Left hindlimb (tissue), 1 donor: ENCODE measurements at places on chromosomes 5 and 9.

DNA sequence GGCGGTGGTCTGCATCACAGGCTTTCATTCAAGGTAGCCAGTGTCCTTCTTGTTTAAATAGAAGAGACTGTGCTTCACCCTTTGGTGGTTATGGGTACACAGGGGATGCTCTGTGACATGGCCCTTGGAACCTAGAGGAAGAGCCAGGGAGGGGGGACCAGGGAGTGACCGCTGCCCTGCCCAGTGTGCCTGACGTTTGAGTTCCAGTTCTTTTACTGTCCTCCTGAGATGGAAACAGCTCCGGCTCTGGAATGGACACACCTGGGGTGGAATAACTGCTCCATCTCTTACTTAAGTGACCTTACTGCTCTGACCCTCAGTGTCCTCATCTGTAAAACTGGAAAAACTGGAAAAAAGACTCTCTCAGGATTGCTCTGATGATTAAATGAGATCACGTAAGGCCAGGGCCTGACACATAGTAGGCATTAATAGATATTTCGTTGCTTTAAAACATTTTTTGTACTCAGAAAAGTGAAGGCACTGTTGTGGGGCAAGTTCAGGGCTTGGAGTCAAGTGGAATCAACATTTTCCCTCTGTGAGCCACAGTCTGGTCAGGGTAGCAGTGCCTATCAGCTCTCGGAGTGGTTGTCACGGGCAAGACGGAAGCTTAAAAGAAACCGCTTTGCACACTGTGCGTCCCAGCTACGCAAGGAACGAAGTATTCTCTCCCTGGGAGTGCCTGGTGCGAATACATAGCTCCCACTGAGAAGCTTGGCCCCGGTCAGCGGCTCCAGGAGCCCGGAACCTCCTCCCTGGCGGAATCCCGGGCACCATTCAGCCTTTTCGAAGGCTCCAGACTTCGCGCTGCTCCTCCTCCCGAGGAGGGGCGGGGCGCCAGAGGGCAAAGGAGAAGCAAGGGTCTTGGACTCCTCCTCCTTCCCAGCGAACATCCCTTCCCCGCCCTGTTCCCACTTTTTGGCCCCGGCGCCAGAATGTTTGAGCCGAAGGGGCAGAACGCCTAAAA, 5.8 kb downstream of the POU4F3 start:
- DNase-seq = no peak

DNA sequence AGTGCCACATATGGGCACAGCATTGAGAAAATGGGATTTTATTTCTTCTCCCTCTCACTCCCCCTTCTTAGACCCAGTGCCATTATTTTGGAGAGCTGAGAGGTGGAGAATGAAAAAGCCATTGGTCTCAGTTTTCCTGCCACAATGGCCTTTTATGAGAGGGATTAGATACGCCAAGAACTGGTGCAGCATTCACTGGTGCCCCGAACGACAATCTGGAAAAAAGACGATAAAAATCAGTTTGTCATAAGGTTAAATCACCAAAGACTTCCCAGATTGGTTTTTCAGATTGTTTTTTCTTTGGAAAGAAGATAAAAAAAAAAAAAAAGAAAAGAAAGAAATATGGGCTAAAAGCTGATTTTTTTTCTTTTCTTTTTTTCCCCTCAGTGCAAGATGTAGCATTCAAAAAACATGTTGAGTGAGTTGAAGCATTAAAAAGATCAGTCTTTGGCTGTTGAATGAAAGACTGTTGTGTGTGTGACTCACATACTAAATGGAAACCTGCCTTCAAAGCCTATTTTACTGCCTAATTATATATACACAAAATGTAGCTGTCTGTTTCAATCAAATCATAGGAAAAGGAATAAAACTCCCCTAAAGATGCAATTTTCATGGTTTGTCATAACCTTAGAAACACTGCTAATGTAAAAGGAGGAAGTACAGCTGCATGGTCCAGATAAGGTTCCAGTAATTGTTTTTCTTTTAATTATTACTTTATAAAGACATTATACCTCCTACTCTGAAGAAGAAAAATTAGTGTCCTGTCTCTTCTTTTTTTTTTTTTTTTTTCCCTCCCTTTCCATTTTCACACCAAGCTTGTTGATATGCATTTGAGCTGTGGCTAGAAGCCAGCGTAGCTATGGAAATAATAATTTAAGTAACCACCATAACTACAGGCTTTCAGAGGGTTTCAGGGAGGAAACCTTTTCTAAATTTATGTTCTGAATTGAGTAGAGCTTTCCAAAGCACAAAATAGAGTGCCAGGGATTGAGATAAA, 27.2 kb upstream of the ZNF608 start:
- DNase-seq = no peak

GRCh38 chr5:3220201-3220600, 375.4 kb upstream of the IRX1 start:
- DNase-seq = no peak

- DNase-seq = no peak
Observed at GRCh38 chr9:70382709-70383605, 31.5 kb downstream of the KLF9 start.

- no peak for DNase-seq
Observed at GRCh38 chr9:131876486-131876885, 136.6 kb upstream of the RAPGEF1 start.

DNA sequence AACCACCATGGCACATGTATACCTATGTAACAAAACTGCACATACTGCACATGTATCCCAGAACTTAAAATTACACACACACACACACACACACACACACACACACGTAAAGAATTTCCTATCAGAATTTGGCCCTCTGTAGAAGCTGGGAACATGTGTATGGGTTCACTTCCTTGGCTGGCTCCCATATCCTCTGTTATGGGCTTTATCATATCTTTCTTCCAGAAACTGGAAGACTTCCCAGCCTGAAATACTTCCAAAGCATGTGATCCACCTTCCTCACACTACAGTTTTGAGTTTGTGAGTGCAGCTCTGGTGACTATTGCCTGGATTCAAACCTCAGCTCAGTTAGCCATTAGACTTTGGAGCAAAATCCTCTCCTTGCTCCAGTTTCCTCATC, 78.6 kb upstream of the GDNF start:
- DNase-seq = no peak

DNA sequence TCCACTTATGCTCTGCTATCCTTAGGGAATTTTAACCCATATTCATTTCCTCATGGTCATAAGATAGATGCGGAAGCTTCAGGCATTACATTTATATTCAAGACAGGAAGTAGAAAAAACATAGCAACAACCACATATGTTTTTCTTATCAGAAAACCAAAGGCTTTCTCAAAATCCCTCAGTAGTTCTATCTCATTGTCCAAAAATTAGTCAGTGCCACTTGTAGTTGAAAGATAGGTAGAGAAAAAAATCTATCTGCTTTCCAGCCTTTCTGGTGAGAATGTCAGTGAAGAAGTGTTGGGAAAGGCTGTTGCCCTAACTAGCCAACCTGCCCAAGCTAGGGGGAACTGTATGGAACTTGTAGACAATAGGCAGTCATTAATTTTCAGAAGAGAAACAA, 23.5 kb upstream of the MOCS2 start:
- no peak for DNase-seq

GRCh38 chr5:179212870-179213269, 132.4 kb downstream of the ADAMTS2 start:
- no peak for DNase-seq

DNA sequence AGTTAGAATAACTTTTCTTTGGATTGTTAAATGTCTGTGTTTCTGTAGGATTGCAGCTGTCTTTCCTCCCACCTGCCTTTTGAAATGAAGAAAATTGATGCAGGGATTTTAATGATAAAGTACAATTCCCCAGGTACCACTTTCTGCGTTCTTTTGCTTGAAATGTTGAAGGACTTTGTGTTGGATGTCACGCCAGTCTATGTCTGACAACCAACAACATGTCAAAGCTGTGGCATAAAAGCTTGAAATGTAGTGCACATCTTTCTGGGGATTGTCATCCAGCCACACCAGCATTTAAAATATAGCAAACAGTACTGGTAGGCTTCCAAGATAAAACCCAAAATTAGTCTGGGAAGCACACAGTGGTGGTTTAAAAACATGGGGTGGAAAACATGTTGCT, 381.4 kb downstream of the TMEM161B start:
- DNase-seq = no peak

DNA sequence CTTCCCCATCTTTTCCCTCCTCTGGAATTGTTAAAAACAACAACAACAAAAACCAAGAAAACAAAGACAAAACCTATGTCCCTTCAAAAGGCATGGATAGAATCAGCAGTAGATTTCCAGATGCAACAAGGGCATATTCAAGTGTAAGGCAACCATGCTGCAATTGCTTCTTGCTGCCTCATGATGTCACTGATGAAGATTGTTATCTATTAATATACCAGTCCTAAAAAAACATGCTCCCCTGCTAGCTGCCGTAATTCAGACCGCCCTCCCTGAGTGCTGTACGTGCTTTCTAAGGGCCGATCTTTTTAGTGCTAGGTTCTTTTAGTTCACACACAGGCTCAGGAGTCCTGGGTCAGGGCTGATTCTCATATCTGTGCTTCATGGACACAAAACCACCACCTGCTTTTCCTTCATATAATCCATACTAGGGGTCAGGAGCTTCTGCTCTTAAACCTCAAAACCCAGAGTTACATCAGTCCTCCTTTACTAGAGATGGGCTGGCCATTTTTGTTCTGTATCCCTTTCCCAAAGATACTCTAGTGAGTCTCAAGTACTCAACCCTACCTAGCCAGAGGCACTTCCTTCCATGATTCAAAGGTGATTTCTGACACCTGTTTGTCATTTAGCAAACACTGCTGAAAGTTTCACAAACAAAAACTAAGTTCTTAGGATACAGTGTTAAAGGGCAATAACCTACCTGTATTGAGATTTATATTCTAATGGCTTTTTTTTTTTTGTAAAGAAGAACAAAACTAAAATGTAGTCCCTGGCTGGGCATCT, 82.1 kb downstream of the GIN1 start:
- DNase-seq = no peak

GRCh38 chr5:10352430-10353240, 860 bp upstream of the MARCHF6 start:
- no peak for DNase-seq

DNA sequence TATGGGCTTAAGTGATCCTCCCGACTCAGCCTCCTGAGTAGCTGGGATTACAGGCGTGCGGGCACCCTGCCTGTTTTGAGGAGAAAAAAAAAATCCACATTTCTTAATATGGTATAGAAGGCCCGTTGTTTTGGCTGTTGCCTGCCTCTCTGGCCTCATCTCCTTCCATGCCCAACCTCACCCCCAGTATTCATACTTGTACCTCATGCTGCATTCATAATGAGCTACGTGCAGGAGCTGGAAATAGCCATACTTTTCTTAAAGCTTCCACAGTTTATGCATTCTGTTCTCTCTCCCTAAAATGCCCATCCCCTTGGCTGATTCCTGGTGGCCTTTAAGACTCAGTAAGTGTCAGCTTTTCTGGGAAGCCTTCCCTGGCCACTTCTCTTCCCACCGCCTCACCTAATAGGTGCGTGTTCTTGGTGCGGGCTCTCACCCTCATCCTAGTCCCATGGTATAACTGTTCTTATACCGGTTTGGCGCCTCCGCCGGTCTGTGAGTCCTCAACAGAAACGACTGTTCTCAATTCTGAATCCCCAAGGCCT, 2.1 kb upstream of the TPM2 start:
- no peak for DNase-seq

GRCh38 chr5:142484821-142485387, 160.1 kb upstream of the SPRY4 start:
- no peak for DNase-seq

GRCh38 chr5:117204926-117205869, 630.6 kb upstream of the SEMA6A start:
- DNase-seq = no peak

- DNase-seq = no peak
Observed at GRCh38 chr5:177371120-177372033, 12.9 kb upstream of the SLC34A1 start.
